H9 (cell line): ENCODE measurements at places on chromosomes 11 and 22.

DNA sequence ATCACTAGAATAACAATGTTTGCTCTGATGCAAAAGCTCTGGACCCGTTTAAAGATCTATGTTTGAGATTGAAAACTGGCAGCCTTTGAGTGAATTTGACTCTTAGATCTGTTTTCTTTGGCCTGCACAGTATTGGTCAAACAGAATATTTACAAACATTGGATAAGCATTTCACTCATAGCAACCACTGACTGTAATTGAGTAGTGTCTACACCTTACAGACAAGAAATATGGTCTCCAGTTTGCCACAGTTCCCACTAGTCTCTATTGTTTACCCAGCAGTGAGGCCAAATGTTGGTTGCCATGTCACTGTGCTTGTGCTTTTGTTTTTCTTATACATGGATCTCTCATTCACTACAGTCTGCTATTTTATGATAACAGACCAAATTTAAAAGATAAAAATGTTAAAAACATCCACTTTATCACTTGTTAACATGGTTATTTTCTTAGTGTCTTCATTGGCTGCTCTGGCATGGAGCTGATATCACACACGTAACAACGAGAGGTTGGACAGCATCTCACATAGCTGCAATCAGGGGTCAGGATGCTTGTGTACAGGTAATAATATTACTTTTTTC is 12.2 kb downstream of the ANKRD42 start:
- no peaks in the 10 kb centered on the region for H3K27me3 ChIP-seq
- no peaks in the 10 kb centered on the region for H3K36me3 ChIP-seq
- DNase-seq = no peak

GRCh38 chr11:24253237-24253760 is 243.6 kb upstream of the LUZP2 start:
- H3K4me1 ChIP-seq = no peaks in the 10 kb centered on the region
- no peaks in the 10 kb centered on the region for H3K27me3 ChIP-seq
- H3K36me3 ChIP-seq = no peaks in the 10 kb centered on the region
- no peak overlapping the region for H3K4me3 ChIP-seq

- peak overlapping the region; percentile 76 for H3K27ac ChIP-seq
- peaks cover 17% of the 10 kb centered on the region; the same call in 1 of the 2 replicates for H3K27me3 ChIP-seq
- peak overlapping the region; percentile 86 for H3K4me3 ChIP-seq
- no peaks in the 10 kb centered on the region; the same call in 1 of the 2 replicates for H3K4me1 ChIP-seq
- DNase-seq = peak; percentile 87
- H3K36me3 ChIP-seq = no peaks in the 10 kb centered on the region
Measured at GRCh38 chr11:27718346-27718862, 18.1 kb upstream of the BDNF start.

GRCh38 chr11:128484172-128484571 is 103.2 kb downstream of the ETS1 start:
- H3K4me1 ChIP-seq = no peaks in the 10 kb centered on the region
- H3K4me3 ChIP-seq = no peak overlapping the region
- H3K36me3 ChIP-seq = peaks cover 10% of the 10 kb centered on the region; the same call in 2 of the 3 replicates
- no peak for DNase-seq

GRCh38 chr11:130180491-130180890 is 20.9 kb downstream of the ST14 start:
- H3K4me1 ChIP-seq = peaks cover 4% of the 10 kb centered on the region; the same call in 1 of the 2 replicates
- H3K27ac ChIP-seq = no peak overlapping the region
- H3K4me3 ChIP-seq = no peak overlapping the region
- H3K27me3 ChIP-seq = no peaks in the 10 kb centered on the region
- no peaks in the 10 kb centered on the region for H3K36me3 ChIP-seq

DNA sequence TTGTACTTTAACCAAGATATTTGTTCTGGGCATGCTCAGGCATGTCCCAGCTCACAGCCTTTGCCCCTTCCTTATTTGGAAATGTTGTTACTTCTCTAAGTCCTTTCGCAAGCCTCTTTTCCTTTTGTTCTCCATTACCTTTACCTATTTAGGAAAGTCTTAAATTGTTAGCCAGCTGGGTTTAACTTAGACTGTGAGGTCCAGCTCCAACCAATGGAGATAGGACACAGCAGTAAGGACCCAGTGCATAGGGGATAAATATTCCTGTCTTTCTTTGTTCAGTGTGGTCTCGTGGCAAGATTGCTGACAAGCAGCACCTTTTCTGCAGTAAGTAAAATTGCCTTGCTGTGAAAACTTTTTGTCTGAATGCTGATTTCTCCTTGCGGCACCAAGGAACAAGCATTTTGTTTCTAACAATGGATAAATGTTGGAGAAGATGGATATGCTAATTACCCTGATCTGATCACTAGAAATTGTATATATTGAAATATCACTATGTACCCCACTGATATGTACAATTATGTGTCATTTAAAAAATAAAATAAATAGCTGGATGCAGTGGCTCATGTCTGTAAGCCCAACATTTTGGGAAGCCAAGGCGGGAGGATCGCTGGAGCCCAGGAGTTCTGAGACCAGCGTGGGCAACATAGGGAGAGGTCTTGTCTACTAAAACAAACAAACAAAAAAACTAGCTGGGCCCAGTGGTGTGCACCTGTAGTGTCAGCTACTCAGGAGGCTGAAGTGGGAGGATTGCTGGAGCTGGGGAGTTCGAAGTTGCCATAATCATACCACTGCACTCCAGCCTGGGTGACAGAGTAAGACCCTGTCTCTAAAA is 31.9 kb upstream of the FTH1 start:
- no peak overlapping the region for H3K4me3 ChIP-seq
- H3K4me1 ChIP-seq = no peaks in the 10 kb centered on the region
- peaks cover 17% of the 10 kb centered on the region for H3K36me3 ChIP-seq

- no peaks in the 10 kb centered on the region; the same call in 1 of the 2 replicates for H3K4me1 ChIP-seq
- no peak for DNase-seq
- H3K36me3 ChIP-seq = peaks cover 3% of the 10 kb centered on the region; the same call in 1 of the 2 replicates
- no peak overlapping the region for H3K4me3 ChIP-seq
- H3K27ac ChIP-seq = no peak overlapping the region
Measured at GRCh38 chr22:29916007-29916544, 33.1 kb downstream of the MTMR3 start.

DNA sequence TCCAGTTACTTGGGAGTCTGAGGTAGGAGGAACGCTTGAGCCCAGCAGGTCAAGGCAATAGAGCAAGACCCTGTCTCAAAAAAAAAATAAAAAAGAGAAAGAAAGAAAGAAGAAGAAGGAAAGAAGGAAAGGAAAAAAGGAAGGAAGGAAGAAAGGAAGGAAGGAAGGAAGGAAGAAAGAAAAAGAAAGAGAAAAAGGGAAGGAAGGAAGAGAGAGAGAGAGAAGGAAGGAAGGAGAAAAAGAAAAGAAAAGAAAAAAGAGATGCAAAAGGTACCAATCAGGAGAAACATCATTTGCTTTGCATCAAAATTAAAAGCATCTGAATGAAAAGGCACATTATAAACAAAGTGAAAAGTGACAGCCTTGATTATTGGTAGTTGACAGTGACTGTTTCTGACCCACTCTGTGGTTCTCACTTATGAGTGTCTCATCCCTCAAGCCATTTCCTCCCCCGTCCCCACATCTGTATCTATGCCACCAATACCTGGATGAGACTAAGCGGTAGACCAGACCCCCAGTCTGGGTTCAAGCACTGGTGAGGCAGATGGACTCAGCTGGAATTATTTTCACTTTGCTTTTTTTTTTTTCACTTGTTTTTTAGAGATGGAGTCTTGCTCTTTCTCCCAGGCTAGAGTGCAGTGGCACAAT is 33.0 kb upstream of the XBP1 start:
- no peaks in the 10 kb centered on the region for H3K27me3 ChIP-seq
- DNase-seq = no peak
- no peak overlapping the region for H3K4me3 ChIP-seq
- no peak overlapping the region for H3K27ac ChIP-seq
- no peaks in the 10 kb centered on the region for H3K4me1 ChIP-seq

GRCh38 chr11:93396316-93396715 is 65.8 kb downstream of the DEUP1 start:
- no peaks in the 10 kb centered on the region for H3K36me3 ChIP-seq
- no peak overlapping the region for H3K4me3 ChIP-seq
- DNase-seq = no peak
- no peak overlapping the region for H3K27ac ChIP-seq

- peaks cover 11% of the 10 kb centered on the region; the same call in 1 of the 2 replicates for H3K4me1 ChIP-seq
- no peak overlapping the region for H3K4me3 ChIP-seq
- peaks cover 28% of the 10 kb centered on the region for H3K36me3 ChIP-seq
- DNase-seq = no peak
- no peaks in the 10 kb centered on the region for H3K27me3 ChIP-seq
Measured at GRCh38 chr11:72425053-72425980, 9.0 kb downstream of the CLPB start.

DNA sequence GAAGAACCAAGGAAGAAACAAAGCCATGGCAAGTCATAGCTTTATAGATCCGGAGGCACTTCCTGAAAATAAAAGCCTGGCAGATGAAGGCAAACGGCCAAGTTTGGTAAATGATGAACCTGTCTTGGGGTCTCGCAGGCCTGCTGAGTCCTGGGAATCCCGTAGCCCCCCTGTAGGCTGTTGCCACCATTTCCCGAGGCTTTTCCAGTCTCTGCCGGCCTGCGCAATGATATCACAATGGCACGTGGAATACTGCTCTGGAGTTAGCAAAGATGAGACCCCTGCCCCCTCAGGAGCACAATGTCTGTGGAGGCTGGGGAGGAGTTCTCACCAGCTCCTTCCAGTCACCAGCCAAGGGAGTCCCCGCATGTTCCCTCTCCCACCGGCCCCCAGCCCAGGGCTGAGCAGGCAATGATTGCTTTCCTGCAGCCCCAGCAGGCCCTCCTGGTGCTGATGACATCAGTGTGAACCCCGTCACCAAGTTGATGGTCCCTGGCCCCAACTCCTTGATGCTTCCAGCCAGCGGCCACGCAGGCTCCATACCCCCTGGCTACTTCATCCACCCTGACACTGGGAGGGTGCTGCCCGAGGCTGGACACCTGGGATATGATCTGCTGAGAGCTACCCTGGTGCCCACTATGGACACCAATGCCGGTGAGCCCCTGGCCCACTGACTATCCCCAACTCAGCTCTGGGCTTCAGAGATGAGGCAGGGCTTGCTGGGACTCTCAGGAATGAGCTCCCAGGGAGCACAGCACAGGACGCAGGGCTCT is 55.9 kb downstream of the BTG4 start:
- H3K27me3 ChIP-seq = no peaks in the 10 kb centered on the region
- no peaks in the 10 kb centered on the region for H3K36me3 ChIP-seq
- H3K4me3 ChIP-seq = no peak overlapping the region
- DNase-seq = no peak

DNA sequence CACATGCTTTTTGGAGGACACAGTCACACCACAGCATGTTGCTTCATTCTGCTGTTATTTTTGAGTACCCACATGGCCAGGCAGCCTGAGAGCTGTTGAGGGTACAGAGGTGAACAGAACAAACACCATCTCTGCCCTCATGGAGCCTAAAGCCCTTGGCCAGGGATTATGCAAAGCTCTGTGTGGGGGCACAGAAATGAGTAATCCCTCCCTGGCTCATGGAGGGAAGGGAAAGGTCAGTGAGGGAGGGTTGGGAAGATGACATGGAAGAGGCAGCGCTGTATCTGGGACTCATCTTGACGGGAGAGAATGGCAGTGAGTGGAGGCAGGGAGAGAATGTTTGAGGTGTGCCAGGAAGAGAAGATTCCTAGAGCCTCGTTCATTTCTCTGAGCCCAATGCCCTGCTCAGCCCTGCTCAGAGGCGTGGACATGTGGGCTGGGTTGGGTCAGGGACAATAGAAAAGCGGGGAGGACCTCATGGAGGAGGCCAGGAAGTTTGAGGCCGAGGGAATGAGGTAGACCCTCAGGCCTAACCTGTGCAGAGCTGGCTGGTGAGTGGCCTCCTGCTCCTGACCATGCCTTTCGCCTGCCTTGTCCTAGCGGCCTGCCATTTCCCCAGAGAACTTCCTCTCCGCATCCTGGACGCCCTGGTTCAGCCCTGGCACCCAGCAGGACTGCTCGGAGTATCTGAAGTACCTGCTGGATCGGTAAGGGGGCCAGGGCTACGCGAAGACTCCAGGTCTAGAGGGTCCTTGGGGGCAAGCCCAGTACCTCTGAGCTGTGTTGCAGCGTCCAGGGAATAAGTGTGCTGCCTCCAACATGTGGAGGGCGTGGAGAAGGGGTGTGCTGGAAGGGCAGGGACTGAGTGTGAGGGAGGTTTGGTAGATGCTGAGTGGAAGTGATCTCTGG is 19.8 kb downstream of the USP35 start:
- H3K4me3 ChIP-seq = no peak overlapping the region
- no peaks in the 10 kb centered on the region for H3K27me3 ChIP-seq
- H3K4me1 ChIP-seq = no peaks in the 10 kb centered on the region
- DNase-seq = no peak
- H3K36me3 ChIP-seq = peaks cover 11% of the 10 kb centered on the region; the same call in 2 of the 3 replicates

- no peak overlapping the region for H3K4me3 ChIP-seq
- no peak for DNase-seq
- no peak overlapping the region for H3K27ac ChIP-seq
- H3K4me1 ChIP-seq = no peaks in the 10 kb centered on the region
- no peaks in the 10 kb centered on the region for H3K27me3 ChIP-seq
Measured at GRCh38 chr11:45500451-45500850, 165.0 kb downstream of the CHST1 start.

GRCh38 chr11:126595560-126595959 is 240.1 kb downstream of the ST3GAL4 start:
- peak; percentile 45 for DNase-seq
- no peak overlapping the region for H3K4me3 ChIP-seq
- no peaks in the 10 kb centered on the region for H3K4me1 ChIP-seq
- no peaks in the 10 kb centered on the region for H3K27me3 ChIP-seq

- DNase-seq = no peak
- no peaks in the 10 kb centered on the region for H3K27me3 ChIP-seq
- H3K36me3 ChIP-seq = no peaks in the 10 kb centered on the region
- H3K4me1 ChIP-seq = no peaks in the 10 kb centered on the region
- no peak overlapping the region for H3K4me3 ChIP-seq
- H3K27ac ChIP-seq = no peak overlapping the region
Measured at GRCh38 chr11:75510004-75510722, 15.6 kb downstream of the GDPD5 start.

DNA sequence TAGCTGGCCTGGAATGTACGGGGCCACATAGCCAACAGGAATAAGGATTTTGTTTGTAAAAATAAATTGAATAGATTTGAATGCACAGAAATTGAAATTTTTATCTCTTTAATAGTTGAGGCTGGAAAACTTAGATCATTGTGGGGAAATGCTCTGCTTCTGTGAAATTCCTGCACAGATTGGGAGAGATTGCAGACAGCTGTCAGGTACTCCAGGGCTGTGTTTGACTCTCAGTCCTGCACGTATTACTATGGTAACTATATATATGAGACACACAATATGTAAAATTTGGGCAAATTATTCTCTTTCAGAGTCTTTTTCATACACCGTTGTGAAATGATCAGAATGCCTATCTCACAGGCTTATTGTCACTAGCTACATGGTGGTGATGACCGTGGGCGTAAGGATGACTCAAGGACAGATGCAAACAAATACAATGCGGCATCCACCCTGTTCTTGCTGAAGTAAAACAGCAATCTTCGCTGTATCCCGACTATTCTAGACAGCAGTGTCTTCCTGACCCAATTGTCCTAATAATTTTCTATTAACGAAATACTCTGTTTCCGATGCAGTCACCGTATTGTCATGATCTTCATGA is 79.4 kb downstream of the ZC3H12C start:
- H3K27ac ChIP-seq = no peak overlapping the region
- no peaks in the 10 kb centered on the region for H3K27me3 ChIP-seq
- peaks cover 19% of the 10 kb centered on the region; the same call in 1 of the 2 replicates for H3K4me1 ChIP-seq
- no peak overlapping the region for H3K4me3 ChIP-seq
- DNase-seq = no peak
